ENCODE measurements at places on chromosomes 2 and 18.

DNA sequence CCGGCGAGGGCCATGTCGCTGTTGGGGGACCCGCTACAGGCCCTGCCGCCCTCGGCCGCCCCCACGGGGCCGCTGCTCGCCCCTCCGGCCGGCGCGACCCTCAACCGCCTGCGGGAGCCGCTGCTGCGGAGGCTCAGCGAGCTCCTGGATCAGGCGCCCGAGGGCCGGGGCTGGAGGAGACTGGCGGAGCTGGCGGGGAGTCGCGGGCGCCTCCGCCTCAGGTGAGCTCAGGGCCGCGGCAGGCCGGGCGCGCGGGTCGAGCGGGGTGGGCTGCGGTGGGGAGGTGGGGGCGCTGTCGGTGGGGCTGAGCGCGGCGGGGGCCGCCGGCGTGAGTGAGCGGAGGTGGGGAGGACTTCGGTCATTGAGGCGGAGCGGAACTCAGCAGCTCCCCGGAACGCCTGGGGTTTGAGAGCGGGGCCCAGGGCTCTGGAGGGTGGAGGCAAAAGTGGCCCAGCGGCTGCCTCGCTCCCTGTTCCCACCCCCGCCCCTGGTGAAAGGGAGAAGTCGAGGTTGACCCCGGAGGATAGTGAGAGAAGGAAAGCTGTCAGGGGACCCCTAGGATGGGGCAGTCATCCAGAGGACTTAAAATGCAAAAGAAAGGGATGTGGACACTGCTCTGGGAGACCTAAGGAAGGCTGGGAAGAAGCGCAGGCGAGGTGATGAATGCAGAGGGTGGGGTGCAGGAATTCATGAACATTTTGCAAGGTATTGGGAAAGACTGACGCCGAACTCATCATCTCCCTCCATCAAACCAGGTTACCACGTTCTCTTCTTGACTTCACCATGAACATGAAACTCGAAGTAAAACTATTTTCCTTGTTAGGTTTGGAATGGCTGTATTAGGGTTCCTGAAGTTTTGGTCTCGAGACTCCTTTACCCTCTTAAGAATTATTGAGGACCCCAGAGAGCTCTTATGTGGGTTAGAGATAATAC lies 633 bp downstream of the MALT1 start:
- DNase-seq: peak; percentile 59

GRCh38 chr2:2876331-2877221 lies 501.0 kb downstream of the EIPR1 start:
- DNase-seq: no peak

DNA sequence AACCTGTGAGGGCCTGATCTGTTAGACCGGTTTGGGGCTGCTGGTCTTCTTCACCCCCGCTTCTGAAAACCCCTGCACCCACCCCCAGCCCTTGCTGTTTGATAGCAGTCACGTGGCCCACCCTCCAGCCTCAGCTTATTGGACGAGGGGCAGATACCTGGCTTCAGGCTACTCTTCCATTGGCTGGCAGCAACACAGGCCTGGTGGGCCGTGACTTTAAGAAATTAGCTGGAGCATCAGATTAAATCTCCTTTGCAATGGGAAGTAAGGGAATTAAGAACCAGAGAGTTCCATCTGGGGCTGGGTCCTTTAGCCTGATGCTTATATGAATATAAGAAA lies 107.3 kb downstream of the KLHL29 start:
- no peak for DNase-seq

- DNase-seq: peak; percentile 29
Measured at GRCh38 chr2:118881490-118882129, 34.2 kb upstream of the EN1 start.

- no peak for DNase-seq
Measured at GRCh38 chr18:73318739-73319479, 451.1 kb upstream of the NETO1 start.

- no peak for DNase-seq
Measured at GRCh38 chr18:21458310-21458709, 142.2 kb downstream of the ESCO1 start.

DNA sequence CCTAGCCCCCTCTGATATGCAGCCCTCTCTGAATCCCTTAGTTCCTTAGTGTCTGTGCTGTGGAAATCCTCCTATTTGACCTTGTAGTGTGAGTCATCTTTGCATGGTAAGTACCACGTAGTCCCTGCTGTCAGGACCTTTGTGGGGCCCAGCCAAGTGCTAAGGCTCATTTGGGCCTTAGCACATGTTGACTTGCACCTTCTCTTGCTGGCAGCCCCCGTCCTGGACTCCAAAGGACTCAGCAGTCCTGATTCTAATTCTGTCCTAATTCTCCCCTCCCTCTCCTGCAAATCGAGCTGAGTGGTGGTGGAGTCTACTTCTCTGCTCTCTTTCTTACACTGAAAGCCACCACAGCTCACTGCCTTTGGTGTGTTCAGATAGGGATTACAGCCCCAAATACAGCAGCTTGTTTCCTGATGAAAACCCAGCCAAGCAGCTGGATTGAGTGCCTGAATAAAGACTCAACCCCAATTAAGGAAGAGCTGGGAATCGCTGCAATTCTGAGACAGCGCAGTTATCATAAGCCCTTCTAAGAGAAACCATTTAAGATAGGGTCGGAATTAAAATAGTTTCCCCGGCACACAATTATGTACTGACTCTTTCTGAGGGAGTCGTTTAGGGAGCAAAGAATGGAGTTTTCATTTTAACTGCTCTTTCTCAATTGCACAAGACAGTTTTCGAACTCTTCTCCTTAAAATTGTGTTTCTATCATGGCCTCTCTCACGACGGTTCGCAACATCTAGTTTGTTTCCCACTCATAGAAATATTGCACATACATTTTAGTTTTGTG lies 215.6 kb upstream of the TNP1 start:
- no peak for DNase-seq

- DNase-seq: no peak
Measured at GRCh38 chr18:26056291-26056690, 34.1 kb downstream of the SS18 start.

DNA sequence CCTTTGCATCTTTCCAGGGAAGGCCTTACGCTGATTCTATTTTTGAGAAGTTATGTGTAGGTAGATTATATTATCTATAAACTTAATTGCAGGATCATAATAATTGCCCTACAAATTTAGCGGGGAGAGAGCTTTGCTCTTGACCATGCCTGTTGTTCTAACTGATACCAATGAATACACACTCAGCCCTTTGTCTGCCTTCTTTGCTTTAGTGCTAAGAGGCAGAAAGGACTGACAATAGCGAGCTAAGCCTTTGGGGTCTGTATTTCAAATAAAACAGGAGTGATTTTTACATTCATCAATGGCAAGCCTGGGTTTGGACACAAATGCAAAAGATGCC lies 115.3 kb upstream of the STON1 start:
- no peak for DNase-seq

DNA sequence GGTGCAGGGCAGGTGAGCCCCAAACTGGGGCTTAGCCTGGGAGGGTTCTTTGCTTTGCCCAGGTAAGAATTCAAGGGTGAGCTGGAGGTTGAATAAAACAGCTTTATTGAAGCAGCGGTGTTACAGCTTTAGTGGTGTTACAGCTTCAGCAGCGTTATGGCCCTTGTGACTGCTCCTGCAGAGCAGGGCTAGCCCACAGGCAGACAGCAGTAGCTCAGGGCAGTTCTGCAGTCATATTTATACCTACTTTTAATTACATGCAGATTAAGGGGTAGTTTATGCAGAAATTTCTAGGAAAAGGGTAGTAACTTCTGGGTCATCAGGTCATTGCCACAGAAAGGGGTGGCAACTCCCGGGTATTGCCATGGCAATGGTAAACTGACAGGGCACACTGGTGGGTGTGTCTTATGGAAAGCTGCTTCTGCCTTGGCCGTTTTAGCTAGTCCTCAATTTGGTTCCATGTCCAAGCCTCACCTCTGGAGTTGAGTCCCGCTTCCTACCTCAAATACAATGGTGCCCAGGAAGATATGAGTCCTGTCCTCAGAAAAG lies 78.2 kb downstream of the THNSL2 start:
- DNase-seq: no peak

DNA sequence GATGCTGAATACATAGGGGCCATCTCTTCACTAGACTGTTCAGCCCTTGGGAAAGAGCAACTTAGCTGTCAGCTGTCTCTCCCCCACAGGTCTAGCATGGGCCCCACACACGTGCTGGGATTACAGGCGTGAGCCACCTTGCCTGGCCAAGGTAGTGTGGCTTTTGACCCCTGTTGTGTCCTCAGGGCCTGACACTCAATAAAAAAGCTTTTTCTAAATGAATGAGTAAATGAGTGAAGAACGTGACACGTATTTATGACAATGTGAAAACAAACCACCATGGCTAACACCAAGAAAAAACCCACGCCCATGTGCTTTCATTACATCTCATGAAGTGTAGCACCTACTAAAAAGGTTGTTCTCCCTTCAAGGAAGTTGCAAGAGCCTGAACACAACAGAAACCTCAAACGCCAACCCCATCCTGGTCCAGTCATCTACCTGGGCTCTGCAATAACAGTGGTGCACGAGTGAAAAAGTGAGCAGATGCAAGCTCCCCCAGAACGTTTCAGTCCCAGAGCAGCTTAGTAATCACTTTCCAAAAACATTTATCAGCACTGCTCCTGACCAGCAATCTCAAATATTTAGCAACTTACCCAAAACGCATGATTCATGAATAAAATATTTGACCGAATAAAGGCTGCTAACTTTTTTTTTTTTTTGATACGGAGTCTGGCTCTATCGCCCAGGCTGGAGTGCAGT lies 3.4 kb downstream of the WDFY1 start:
- DNase-seq: no peak

GRCh38 chr18:33600846-33601245 lies 22.8 kb downstream of the ASXL3 start:
- DNase-seq: no peak

DNA sequence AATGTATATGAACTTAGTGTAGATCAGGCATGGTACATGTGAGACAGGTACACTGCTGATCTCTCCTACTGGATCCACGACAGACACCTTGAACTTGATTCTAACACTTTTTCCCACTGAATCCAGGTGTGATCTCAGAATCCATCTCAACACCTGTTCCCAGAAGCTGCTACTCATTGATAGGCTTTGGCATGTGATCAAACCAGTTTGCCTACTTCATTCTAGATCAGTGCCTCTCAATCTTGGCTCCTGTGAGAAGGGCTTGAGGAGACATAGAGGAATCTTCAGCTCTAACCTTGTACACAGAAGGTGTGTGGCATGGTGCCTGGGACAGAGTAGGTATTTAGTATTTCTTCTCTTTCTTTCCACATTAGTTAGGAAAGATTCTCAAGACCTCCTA lies 212.3 kb upstream of the ATP5MC3 start:
- DNase-seq: no peak

DNA sequence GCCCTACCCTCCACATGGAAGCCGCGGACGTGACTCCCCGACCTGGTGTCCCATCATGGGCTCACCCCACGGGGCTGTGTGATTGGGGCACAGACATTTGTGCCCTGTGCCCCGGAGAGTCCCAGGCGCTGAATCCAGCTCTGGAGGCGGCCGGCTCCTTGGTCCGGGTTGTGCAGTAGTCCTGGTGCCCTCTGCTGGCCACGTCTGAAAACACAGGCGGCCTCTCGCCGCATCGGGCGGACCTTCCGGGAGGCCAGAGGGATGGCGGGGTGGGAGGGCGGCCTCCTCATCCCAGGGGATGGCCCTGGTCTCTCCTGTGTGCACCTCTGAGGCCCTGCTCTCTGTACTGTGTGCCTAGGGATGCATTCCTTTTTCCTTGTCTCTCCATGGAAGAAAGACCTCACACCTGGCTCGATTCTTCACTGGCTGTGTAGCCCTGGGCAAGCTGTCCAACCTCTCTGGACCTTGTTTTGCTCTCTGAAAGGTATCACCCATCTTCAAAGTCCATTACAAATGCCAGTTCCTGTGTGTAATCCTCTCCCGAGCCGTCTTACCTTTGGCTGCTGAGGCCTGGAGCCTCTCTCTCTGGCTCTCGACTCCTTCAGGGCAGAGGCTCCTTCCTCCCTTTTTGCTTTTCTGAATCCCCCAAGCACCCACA lies 27.6 kb downstream of the CELF4 start:
- DNase-seq: peak; percentile 11

GRCh38 chr2:12821656-12822055 lies 104.9 kb downstream of the TRIB2 start:
- DNase-seq: no peak

DNA sequence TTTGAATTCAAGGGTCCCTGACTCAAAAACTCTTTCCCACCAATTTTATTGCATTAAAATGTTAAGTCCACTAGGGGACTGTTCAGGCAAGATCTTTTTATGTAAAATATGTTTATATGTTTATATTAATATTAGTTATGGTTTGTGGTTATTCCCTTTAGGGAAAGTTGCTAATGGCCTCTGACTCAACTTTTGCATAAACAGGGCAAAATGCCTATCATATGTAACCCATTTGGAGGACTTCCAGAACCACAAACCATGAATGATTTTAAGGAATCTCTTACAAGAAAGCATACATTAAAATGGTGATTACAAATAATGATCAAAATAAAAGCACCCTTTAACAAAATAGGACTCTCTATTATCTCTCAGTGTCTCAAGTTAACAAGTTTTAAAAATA lies 1484.5 kb upstream of the ZEB2 start:
- DNase-seq: no peak

- DNase-seq: peak; percentile 54
Measured at GRCh38 chr2:42928161-42928691, 135.8 kb upstream of the HAAO start.

GRCh38 chr2:239574434-239575156 lies 173.8 kb upstream of the HDAC4 start:
- DNase-seq: no peak

- DNase-seq: no peak
Measured at GRCh38 chr2:161369311-161369710, 46.8 kb upstream of the TBR1 start.

- no peak for DNase-seq
Measured at GRCh38 chr18:42048158-42048557, 93.1 kb downstream of the PIK3C3 start.

DNA sequence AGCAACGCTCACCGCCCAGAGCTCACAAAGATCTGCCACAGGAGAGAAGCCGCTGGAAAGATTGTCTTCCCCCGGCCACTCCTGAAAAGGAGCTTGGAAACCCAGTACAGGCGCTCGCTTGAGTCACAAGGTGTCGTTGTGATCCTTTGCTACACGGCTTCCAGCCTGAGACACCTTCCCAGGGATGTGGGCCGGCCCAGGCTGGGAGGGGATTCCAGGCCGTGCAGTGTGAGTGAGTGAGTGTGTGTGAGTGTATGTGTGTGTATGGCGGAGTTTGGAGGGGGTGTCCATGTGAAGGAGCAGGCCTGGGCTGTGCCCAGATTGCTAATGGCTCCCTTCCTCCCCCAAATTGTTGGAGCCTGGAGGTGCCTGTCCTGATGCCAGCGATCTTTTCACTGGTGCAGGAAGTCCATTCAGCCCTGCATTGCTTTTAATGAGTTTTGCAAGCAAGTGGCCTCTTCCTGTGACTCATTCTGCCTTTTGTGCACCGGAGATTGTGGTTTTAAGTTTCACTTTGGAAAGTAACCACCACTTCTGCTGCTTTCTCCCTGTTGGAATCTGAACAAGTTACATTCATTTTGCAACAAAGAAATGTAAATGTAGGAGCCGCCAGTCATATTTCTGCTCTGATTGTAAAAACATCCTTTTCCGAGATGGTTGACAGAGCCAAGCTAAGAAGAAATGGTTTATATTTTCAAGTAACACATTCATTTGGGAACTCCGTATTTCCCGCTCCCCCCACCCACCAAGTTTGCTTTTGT lies 83.7 kb downstream of the LPIN1 start:
- DNase-seq: no peak

All from NCI-H1930 (cell line).